ENCODE measurements at places on chromosomes 12 and 14. TPM values are rescaled to one million over a fixed set of nuclear protein-coding genes. Genes with fewer than 3 reads are reported as not detected.

- DNase-seq: no peak
These were observed 86.5 kb downstream of the SRGAP1 start for GRCh38 chr12:63930971-63931370.

DNA sequence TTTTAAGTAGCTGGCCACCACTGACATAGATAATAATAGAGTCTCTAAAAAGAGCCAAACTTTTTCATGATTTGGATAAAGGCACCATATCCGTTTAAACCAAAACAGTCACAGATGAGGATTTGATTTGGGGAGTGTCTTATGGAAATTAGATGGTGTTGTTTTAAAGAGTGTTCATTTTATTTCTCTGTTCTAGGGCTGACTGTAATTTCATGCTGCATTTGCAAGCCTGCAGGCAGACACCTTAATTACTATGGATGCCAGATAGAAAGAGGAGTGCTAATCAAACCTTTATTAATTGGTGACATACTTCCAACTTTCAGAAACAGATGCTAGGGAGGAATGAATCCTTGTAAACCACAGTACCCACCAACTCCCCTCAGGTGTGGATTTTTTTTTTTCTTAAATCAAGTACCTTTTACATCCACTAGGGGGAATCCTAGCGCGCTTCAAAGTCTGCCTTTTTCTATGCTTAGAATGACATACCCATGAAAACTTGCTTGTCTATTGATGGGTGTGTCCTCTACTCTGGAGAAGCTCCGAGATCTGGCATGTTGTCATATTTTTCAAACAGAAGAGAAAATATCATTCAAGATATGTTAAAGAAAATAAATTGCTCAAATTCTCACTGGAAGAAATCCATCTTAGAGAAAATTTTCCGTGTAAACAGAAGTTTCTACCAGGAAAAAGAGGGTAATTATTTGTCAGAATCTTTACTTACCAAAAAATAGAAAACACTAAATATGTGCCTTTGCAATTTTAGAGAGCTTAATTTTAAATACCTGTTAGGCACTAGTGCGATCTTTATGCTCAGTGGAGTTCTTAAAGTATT lies 14.2 kb upstream of the PLXNC1 start:
- peak; percentile 70 for DNase-seq

DNA sequence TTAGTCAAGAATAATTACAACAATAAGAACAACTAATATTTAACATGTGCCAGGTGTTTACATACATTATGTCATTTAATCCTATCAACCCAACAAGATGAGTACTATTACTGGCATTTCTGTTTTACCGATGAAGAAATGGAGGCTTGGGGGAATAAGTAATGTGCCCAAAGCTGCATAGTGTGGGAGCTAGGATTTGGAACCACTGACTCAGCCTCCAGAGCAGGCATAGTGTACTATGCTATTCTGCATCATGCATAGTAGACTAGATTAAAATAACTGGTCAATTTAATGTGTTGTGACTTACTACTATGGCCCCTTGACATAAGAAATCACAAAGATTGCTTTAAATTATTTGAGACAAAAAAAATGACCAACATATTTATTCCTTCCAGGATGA lies 9.5 kb downstream of the GPR19 start:
- no peak for DNase-seq

DNA sequence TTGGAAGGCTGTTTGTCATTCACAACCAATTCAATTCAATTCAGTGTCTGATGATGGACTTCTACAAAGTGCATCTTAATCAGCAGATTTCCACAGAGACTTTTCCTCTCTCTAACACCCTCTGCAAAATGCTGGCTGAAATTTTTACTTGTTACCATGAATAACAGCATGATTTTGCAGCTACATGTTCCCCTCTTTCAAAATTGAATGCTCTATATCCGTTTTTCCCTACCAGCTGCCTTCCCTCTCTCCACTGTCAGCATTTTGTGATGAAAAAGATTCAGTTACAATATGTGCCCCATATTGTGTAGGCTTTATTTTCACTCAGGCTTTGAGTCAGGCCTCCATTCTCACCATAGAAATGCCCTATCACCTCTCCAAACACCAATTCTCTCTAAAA lies 334.6 kb downstream of the SYT1 start:
- DNase-seq: no peak

- DNase-seq: peak; percentile 48
These were observed 745 bp downstream of the TRHDE start for GRCh38 chr12:72272731-72273498.

- no peak for DNase-seq
These were observed 99.2 kb downstream of the PIWIL1 start for GRCh38 chr12:130436741-130437501.

DNA sequence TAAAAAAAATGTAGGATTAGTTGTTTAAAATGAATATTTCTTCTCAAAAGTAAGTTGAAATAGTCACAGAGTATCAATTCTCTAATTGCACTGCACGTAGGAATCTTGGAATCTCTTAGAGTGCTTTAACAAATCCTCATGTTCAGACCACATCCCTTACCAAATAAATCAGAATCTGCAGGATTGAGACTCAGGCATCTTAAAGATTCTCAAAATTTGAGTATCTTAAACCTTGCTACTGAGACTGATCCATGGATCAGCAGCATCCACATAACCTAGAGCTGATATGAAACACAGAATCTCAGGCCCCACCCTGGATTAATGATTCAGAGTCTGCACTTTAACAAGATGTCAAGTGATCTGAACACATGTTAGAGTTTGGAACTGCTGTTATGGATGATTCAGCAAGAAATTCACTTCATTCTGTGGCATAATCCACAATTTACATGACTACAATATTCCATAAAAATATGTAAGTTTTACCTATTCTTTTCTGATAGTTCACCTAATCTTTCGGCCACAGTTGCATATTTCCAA lies 58.7 kb downstream of the ADAMTS20 start:
- DNase-seq: peak; percentile 96

DNA sequence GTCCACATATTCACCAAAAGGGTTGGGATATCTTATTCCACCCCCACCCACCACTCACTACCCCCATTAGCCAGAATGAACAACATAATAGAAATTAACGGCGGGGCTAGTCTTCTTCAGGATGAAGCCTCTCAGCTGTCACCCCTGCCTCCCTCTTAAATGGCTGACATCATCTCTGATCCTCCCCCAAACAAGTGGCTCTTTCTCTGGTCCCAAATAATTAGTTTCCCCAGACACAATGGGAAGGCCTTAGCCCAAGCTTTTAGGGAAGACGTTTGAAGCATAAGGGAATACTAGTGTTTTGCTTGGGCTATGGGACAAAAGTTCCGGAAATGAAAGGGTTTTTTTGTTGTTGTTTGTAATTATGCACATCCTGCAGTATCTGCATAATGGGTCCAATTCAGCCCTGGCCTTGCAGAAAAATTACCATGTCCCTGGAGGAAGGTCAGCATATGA lies 13.8 kb downstream of the STON2 start:
- DNase-seq: no peak

The TEX22 gene
- not detected for total RNA-seq

The CIT gene
- 17.8 TPM for total RNA-seq

The FSCB gene
- total RNA-seq: 2.2 TPM

All from umbilical cord (tissue), 2 donors.